CD4-positive, alpha-beta T cell treated with Interleukin-4 for 4 hours (primary cell): ENCODE measurements at places on chromosomes 1 and 21.

- DNase-seq, result no peak
Observed at GRCh38 chr1:22217811-22218460, 75.0 kb upstream of the WNT4 start.

- DNase-seq, result no peak
Observed at GRCh38 chr1:194684636-194685035, 1498.2 kb upstream of the B3GALT2 start.

- DNase-seq, result peak; percentile 62
Observed at GRCh38 chr1:8015036-8015808, 10.9 kb downstream of the ERRFI1 start.

- DNase-seq, result no peak
Observed at GRCh38 chr1:159752135-159752580, 28.6 kb upstream of the DUSP23 start.

DNA sequence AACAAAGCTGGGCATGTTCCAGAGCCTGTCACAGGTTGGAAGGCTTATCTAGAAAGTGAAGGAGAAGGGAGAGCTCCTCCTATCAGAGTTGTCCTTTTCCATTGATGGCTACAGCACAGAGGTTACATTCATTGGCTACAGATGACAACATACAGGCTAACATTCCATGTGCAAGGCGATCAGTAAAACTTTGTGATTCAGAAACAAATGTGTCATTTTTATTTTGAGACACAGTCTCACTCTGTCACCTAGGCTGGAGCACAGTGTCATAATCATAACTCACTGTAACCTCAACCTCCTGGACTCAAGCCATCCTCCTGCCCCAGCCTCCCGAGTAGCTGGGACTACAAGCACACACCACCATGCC, 32.6 kb downstream of the TRIM67 start:
- DNase-seq, result no peak

- DNase-seq, result no peak
Observed at GRCh38 chr1:28890435-28890834, 23.9 kb upstream of the EPB41 start.

DNA sequence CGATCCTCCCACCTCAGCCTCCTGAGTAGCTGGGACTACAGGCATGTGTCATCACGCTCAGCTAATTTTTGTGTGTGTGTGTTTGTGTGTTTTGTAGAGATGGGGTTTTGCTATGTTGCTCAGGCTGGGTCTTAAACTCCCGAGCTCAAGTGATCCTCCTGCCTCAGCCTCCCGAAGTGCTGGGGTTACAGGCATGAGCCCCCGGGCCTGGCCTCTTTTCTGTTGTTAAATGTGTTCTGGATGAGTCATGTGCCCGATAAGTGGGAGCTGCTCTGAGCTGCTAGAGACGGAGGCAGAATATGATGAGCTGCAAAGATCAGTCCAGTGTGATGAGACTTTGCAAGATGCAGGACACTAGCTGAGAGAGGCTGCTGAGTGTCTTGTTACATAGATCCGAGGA, 75.5 kb downstream of the VPS13D start:
- DNase-seq, result no peak

DNA sequence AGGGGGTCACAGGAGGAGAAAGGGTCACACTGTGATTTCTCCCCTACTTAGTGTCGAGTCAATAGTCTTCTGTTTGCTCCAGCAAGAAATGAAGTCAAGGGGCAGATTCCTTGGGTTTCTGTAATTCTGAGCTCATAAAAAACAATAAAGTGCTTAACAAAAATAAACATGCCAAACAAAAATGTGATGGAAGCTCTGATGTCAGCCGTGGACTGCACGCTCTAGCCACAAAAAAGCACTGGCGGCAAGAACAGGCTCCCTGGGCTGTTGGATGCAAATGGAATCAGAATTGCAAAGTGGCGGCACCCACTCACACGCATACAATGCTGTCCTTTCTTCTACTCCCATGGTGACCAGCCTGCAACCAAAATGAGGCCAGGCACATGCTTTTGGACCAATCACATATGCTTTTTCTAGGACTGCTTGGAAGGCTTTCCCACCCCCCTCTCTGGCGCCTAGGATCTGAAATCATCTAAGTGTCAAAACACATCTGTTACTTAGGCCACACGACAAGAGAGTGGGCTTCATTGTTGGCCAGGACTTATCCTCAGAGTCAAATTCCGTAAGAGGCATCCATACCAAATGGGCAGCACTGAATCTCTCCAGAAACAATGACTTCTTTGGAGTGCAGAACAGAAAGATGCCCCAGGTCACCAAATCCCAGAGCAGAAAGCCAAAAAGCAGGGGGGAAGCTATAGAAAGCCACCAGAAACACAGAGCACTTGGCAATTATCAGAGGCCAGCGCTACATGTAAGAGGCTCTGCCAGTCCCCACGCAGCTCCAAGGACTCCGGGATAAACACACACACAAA, 9.2 kb downstream of the C1orf198 start:
- no peak for DNase-seq

DNA sequence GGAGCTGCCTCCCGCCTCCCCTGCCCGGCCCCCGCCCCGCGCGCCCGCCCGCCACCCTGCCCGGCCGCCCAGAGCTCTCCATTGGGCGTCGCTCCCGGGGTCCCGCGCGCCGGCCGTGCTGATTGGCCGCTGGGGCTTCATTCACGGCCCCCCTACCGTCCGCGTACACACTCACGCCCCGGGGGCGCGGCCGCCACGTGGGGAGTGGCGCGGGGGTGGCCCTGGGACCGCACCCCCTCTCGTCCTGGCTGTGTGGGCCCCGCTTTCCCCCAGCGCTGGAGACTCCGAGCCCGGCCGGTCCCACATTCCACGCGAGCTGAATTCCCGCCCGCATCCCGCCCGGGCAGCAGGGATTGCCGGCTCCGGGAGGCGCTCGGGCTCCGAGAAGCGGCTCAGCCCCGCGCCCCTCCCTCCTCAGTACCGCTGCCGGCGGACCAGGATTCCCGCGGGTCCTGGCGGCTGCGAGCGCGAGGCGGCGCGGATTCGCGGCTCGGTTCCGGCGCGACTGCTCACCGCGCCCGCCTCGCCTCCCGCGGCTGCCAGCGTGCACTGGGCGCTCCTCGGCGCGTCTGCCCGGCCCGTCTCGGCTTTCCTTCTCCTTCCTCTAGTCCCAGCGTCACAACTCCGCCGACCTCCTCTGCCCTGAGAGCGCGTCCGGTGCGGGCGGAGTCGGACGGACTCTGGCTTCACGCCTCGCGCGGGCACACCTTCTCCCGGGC, 450 bp upstream of the POU3F1 start:
- peak; percentile 82 for DNase-seq

GRCh38 chr1:227002531-227003049, 62.5 kb downstream of the COQ8A start:
- DNase-seq, result no peak

- peak; percentile 73 for DNase-seq
Observed at GRCh38 chr1:109776911-109777310, 13.2 kb upstream of the EPS8L3 start.

- no peak for DNase-seq
Observed at GRCh38 chr1:22500471-22500870, 48.8 kb downstream of the ZBTB40 start.

DNA sequence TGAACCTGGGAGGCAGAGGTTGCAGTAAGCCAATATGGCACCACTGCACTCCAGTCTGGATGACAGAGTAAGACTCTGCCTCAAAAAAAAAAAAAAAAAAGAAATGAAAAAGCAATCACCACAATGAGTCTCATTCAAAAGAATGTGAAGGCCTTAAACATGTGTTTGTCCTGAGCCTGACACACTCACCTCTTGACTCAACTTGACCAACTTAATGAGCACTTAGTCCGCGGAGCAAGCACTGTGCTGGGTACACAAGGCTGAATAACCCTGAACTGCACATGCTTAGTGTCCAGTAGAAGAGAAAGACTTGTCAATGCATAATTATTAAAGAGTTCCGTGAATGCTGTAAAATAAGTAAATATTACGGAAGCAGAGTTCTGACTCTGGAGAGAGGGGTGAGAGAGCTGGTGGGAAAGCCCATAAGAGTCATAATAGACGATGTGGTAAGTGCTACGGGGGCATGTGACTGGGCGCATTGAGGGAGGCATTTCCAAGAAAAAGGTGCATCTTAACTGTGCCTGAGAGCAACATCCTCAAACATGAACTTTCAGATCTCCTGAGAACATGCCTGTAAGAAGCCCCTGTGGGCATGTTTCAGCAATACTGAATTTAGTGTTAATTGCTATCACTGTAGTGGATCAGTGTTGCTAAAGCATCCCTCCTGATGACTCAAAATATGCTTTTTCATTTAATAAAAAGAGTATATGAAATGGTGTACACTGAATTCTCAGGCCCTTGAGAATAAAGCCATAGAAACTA, 27.2 kb downstream of the MCOLN2 start:
- DNase-seq, result no peak

DNA sequence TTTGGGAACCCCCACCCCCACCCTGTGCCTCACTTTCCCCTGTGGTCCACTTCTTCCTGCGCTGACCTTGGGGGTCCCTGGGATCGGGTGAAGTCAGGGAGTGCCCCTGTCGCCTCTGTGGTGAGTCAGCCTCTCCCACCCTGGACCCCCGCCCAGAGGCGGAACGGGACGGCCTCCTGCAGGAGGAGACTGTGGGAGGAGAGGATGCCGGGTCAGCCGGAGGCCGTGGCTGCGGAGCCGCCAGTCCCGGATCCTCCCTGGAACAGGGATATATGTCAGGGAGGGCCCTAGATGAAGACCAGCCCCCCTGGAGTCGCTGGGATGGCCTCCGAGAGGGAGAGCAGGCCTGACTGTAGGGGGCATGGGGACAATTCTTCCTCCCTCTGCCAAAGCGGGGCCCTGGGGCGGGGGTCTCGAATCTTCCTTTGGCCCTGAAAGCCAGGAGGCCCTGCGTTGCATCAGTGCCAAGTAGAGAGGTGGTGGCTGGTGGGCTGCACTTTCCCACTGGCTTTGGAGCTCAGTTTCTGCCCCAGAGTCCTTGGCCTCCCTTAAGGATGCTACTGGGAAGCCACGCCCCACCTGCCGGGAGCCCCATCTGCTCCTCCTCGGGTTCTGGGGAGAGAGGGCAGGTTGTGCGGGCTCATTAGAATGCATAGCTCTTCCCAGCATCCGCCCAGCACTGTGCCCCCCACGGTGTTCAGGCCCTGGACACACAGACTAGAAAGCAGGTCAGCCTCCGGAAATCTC, 930 bp downstream of the ARHGEF10L start:
- no peak for DNase-seq

DNA sequence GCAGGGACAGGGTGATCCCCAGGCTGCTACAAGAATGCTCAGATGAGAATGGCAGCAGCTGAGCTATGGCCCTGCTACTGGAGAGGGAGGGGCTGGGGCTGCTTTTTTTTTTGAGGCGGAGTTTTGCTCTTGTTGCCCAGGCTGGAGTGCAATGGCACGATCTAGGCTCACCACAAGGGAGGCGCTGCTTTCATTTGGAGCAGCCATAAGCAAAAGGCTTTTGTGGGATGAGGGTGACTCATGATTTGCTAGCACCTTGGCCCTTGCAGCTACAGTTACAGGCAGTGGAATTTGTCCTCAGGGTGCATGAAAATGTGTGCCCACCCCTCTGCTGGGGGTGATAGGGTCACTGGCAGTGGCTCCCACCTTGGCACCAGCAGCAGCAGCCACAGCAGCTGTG, 32.4 kb upstream of the CYP4A22 start:
- DNase-seq, result no peak

DNA sequence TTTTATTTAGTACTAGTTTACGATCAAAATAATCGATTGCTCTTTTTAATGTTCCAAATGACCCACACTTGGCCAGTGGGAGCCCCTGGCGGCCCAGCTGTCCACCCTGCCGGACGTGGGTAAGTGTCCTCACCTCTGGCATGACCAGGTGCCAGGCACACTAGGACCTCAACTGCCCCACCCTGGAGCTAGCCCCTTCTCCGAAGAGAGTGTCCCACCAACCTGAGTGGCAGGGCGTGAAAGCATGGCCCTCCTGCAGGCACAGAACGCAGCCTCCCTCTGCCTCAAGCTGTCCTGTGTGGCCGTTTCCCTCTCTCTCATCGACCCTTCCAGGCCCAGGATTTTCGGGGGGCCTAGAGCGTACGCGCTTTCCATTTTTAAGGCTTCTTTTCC, 32.9 kb upstream of the AGPAT3 start:
- no peak for DNase-seq

- no peak for DNase-seq
Observed at GRCh38 chr1:19621274-19621950, 22.7 kb upstream of the NBL1 start.

- DNase-seq, result no peak
Observed at GRCh38 chr1:218867941-218868626, 305.6 kb upstream of the LYPLAL1 start.

GRCh38 chr21:42218836-42219605, at the start of gene ABCG1:
TSS of gene ABCG1 (plus strand) at chr21:42219140. CDS start at chr21:42219263, 123 bp downstream.
- peak; percentile 34 for DNase-seq

DNA sequence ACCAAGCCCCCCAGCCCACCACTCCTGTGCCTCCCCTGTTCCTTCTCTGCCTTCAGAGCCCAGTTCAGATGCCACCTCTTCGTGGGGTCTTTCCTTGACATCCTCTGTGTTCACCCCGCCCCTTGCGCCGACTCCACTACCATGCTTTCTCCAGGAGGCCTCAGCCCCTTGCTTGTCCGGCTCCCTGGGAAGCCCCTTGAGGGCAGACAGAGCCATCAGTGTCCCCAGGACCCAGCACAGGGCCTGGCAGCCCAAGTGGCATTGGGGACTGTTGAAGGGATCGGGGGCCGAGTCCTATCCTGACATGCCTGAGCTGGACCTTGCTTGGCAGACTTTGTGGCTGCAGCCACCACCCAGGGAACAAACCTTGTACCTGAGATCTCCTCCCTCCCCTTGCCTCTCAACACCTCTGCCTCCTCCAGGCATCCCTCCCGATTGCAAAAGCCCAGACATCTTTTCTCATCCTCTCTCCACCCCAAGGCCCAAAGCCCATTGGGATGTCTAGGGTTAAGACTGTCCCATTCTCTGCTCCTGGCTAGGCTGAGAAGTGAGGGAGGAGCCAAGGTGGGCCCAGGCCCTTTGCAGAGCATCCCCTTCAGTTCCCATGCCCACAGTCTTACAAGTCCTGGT, 3.4 kb downstream of the CLDN19 start:
- DNase-seq, result no peak

GRCh38 chr1:243507001-243507671, 251.3 kb downstream of the SDCCAG8 start:
- DNase-seq, result no peak

- no peak for DNase-seq
Observed at GRCh38 chr1:197917805-197918651, 856 bp downstream of the LHX9 start.

- no peak for DNase-seq
Observed at GRCh38 chr1:16293538-16293937, 56.6 kb upstream of the CPLANE2 start.

GRCh38 chr1:43711524-43712386, 4.4 kb downstream of the ST3GAL3 start:
- no peak for DNase-seq

GRCh38 chr1:165173818-165174217, 182.7 kb downstream of the LMX1A start:
- no peak for DNase-seq

DNA sequence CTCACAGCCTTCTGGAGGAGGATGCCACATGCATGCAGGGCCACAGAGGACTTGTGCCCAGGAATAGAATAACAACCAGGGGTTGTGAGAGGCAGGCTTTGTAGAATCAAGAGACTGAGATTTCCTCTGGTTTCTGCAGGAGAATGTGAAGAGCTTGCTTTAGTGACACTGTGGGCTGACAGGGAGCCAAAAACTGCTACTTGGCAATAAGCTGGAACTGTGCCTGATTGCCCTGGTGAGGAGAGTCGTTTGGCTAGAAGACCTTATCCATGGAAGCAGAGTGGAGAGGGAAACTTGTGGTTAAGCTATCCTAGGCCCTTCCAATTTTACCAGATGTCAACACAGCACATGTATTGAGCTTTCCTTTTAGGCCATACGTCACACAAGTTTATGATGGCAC, 902.1 kb downstream of the MRPL39 start:
- DNase-seq, result no peak

- no peak for DNase-seq
Observed at GRCh38 chr21:36792505-36792967, 93.6 kb downstream of the SIM2 start.

- DNase-seq, result no peak
Observed at GRCh38 chr1:19654386-19654785, 10.3 kb downstream of the NBL1 start.
